Stimulated activated CD4-positive, alpha-beta T cell treated with anti-CD3 and anti-CD28 coated beads, Interleukin-15, amount 100 ng/mL, for 24 hours (primary cell): ENCODE measurements at places on chromosomes 6 and 20.
A peak's percentile ranks its signal among the peaks of the same experiment; 100 is the strongest.

DNA sequence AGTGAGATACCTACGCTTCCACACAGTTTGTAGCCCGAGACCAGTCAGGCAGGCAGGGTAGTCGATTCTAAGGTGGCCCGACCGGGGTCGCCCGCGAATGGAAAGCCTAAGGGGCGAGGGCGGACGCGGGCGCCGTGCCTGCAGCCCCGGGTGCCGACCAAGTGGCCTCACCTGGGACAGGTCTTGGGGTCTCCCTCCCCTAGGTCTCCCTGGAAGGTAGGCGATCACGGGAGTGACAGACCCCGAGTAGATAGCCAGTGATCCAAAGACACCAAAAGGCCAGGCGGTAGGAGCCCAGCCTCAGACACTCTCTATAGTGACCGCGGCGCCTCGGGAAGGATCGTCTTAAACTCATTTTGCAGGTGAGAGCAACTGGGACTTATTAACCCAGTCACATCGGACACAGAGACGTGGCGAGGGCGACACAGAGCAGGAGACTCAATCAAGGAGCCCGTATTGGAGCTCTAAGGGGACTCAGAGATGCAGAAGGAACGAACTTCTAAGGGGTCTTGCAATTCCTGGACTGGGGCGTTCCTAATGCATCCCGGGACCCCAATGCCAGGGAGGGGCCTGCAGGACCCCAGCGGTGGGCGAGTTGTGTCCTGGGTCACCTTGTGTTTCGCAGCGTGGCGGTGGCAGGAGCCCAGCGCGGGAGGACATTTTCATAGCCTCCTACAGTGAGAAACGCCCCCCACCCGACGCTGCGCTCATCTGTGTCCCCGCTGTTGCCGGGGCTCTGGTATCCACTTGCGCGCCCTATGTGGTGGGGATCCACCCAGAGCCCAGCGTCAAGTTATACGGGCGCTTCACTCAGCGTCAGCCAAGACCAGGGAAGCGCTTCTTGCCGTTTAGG is 2.1 kb upstream of the VSX1 start:
- no peak for DNase-seq

- DNase-seq = no peak
Observed at GRCh38 chr6:1612299-1612973, 2.7 kb downstream of the FOXC1 start.

GRCh38 chr6:29519291-29520010 is 31.7 kb upstream of the MAS1L start:
- DNase-seq = no peak

GRCh38 chr6:140095532-140095931 is 721.1 kb upstream of the CITED2 start:
- DNase-seq = no peak

- DNase-seq = no peak
Observed at GRCh38 chr20:15547119-15547518, 1026.1 kb downstream of the KIF16B start.

- DNase-seq = no peak
Observed at GRCh38 chr6:170265655-170266054, 25.2 kb downstream of the DLL1 start.

- DNase-seq = no peak
Observed at GRCh38 chr20:53517146-53517545, 76.5 kb downstream of the ZNF217 start.

- DNase-seq = no peak
Observed at GRCh38 chr20:59602546-59603080, 1.7 kb upstream of the PHACTR3 start.

- no peak for DNase-seq
Observed at GRCh38 chr20:58701431-58702160, 9.0 kb downstream of the NPEPL1 start.

GRCh38 chr6:90294614-90294988 is 2.0 kb downstream of the BACH2 start:
- peak; percentile 58 for DNase-seq

GRCh38 chr6:168372889-168373288 is 53.3 kb upstream of the DACT2 start:
- no peak for DNase-seq

- DNase-seq = no peak
Observed at GRCh38 chr6:16769986-16770376, 8.7 kb upstream of the ATXN1 start.

- no peak for DNase-seq
Observed at GRCh38 chr20:33985280-33985679, 8.4 kb upstream of the RALY start.

- no peak for DNase-seq
Observed at GRCh38 chr6:146351018-146351417, 192.6 kb upstream of the RAB32 start.
